ENCODE measurements at places on chromosomes 13 and 19.

GRCh38 chr13:107462501-107462900 is 752.8 kb downstream of the LIG4 start:
- no peak for DNase-seq

DNA sequence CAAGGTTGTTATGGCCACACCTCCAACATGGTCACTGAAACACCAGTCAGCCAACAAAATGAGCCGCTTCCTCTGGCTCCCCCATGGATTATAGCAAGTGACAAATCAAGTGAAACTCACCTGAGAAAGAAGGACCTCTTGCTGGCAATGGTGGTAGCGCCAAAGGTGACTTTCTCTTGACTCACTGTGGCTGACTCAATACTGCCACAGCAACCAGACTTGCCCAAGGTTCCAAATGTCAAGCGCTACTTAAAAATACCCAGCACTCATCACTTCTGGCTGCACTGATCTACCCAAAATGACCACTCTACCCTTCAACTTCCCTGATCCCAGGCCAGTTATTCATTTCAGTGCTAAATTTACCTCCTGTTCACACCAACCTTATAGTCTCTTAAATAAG is 495.5 kb downstream of the FOXO1 start:
- no peak for DNase-seq

DNA sequence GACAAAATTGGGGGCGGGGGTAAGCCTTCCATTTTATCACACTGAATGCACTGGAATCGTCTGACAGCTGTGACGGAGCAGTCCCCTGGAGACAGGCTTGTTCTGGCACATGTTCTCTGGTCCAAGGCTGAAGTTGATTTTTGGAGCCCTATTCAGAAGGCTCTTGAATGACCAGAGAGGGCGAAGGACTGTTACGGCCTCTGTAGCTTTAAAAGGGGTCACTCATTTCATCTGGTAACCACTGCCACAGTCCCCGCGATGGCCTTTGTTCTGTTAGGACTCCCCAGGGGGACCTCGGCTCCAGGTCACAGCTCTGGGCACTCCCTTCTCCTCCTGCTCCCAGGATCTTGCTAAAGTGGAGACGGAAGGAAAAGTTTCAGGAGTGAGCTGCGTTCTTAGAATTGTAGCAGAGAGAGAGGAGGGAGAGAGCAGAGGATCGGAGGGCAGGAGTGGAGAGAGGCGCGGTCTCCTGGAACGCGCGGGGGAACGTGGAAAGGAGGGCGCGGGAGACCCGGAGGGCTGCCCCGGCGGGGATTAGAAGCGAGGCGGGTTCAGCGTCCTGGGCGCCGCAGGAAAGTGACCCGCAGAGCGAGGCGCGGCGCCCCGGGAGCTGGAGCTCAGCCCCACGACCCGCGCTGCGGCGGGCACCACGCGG is 134.3 kb upstream of the MYO16 start:
- no peak for DNase-seq

DNA sequence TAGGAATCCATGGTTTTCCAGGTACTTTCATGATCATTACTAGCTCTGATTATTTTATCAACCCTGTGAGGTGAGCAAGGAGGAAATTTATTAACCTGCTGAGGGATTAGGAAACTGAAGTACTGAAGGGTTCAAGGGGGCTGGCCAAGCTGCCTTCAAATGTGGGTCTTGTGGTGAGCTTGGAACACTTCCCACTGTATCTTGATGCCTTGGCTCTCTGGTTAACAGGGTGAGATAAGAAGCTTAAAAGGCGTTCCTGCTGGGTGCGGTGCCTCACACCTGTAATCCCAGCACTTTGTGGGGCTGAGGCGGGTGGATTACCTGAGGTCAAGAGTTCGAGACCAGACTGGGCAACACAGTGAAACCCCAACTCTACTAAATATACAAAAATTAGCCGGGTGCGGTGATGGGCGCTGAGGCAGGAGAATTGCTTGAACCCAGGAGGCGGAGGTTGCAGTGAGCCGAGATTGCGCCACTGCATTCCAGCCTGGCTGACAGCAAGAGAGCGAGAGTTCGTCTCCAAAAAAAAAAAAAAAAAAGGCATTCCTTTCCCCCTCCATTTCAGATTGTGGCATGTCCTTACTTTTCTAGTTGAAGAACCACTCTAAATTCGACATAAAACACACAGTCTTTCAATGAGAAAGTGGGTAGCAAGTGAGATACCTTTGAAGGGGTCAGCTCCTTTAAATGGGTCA is 70.2 kb downstream of the KLF2 start:
- no peak for DNase-seq

DNA sequence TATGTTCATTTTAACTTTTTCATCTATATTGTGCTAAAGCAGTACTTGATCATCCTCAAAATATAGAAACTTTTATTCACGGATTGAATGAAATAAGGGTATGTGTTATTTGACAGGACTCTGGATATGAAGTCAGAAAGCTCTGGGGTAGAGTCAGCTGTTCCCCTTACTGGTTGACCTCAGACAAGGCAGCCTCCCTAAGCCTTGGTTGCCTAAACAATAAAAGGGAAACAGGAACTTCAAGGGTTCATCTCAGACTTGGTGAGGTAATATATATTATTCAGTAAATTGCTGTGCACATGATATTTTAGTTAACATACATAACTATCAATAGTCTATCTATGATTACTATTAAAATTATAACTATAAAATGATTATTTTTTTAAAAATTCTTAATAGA is 13.6 kb downstream of the POLR1D start:
- no peak for DNase-seq

DNA sequence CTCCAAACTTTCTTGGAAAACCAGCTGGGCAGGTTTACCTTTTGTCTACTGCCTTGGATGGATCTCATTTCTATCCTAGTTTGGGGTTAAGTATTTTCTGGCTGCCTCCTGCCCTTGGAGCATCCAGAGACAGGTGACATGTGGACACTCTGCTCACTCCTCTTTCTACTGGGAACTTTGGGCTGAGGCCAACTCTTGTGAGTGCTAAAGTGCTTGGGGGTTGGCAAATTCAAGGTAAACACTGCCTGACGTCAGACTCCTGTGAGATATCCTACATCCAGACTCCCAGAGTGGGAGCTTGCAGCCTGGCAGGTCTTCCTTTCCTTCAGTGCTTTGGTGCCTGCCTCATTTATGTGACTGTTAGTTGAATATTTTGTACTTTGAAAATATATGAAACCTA is 388.1 kb downstream of the KCNRG start:
- DNase-seq, result no peak

DNA sequence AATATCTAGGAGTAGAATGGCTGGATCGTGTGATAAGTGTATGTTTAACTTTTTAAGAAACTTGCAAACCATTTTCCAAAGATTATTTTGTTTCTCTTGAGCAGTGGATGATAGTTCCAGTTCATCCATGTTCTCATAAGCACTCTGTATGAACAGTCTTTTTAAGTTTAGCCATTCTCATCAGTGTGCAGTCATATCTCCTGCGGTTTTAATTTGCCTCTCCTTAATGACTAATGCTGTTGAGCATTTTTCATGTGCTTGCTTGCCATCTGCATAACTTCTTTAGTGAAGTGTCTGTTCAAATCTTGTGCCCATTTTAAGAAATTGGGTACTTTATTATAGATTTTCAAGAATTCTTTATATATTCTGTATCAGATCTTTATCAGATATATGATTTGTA is 58.6 kb downstream of the WASF3 start:
- DNase-seq, result no peak

- no peak for DNase-seq
Measured at GRCh38 chr13:44752164-44752563, 176.0 kb upstream of the TSC22D1 start.

- no peak for DNase-seq
Measured at GRCh38 chr13:40588101-40588500, 78.3 kb downstream of the FOXO1 start.

GRCh38 chr19:5804516-5805461 is at the start of gene NRTN:
NRTN (plus strand) TSS chr19:5805067; CDS start chr19:5824166, 19,099 bp downstream.
- DNase-seq, result no peak

- DNase-seq, result no peak
Measured at GRCh38 chr13:35496006-35496405, 19.5 kb upstream of the MAB21L1 start.

GRCh38 chr19:57321116-57321515 is 844 bp downstream of the ZNF543 start:
- DNase-seq, result no peak

- no peak for DNase-seq
Measured at GRCh38 chr13:27276188-27276587, 5.6 kb downstream of the RASL11A start.

GRCh38 chr13:103799028-103799427 is 732.8 kb upstream of the SLC10A2 start:
- DNase-seq, result no peak

DNA sequence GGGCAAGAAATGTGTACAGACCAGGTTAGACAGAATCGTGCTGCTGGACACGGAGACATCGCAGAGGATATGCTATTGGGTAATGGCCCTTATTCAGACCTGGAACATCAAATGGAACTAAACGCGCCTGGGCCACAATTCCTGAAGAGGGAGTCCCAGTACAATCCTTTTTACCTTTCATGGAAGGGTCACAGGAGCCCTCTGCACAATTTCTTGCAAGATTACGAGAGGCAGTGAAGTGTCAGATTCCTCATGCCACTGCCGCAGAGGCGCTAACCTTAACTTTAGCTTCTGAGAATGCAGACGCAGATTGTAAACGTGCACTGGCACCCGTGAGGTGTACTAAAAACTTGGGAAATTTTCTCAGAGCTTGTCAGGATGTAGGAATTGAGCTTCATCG is 18.1 kb downstream of the CLEC4M start:
- no peak for DNase-seq

DNA sequence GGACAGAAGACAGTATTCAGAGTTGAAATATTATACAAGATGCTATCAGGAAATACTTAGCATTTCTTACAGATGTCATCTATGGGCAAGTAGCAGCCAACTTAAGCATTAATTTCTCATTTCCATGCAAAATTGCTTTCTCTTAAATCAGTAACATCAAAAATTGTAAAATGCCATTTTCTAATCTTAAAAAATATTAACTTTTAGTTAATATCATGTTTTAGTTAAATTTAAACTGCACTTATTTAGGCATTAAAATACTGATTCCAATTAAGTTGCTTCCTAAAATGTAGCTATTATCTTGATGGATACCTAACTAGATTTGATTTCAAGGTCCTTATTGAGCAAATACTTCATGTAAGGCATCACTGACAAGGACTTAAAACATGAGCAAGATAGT is 27.8 kb downstream of the METTL21C start:
- no peak for DNase-seq

DNA sequence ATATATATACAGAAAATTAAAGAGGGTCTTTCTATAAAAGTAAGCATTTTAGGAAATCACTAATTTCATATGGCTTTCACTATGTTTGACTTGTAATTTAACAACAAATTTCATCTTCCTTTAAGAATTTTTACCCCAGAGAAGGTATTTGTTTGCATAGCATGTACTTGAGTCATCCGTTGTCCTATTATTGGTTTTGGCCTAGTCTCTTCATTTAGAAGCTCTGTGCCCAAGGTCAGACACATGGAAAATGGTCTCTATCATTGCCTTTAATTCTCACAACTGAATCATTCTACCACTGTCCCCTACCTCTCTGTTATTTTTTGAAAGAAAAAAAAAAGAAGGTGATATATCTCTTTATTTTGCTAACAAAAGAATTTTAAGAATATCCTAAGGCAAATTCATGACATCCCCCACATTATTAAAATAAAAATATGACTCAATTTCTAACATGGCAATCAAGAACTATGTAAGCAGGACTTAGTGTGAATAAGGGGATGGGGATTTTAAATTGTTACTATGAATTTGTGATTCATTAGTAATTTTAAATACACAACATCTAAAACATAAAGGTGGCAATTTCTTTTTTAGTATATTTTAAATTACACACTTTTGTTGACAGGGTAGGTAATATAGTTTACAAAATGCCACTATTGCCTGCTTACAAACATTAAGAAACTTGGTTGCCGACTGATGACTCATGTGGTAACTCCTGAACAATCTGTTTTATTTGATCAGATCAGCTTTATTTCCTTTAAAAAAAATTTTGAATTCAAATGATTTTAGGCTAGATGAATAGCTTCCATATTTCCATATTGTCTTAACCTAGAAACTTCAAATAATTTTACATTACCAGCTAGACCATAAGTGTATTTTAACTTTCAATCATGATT is 13.9 kb downstream of the SLITRK5 start:
- no peak for DNase-seq

DNA sequence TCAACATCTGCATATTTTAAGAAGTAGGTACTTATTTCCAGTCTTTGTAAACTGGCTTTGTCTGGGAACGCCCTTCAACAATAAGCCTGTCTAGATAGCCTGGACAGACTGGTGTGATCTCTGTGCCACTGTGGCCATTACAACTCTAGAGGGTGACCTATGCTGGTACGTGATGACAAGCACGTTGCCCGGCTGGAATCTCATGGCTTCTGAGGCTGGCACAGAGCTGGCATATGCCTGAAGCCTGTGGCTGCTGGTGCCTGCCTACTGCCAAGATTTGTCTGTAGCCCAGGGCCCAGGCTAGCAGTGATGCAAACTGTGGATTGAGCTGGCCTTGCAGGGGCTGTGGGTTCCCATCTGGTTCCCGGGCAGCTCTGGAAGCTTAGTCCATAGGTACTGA is 34.0 kb downstream of the IGFL3 start:
- no peak for DNase-seq

- no peak for DNase-seq
Measured at GRCh38 chr13:42334329-42334706, 62.4 kb downstream of the AKAP11 start.

DNA sequence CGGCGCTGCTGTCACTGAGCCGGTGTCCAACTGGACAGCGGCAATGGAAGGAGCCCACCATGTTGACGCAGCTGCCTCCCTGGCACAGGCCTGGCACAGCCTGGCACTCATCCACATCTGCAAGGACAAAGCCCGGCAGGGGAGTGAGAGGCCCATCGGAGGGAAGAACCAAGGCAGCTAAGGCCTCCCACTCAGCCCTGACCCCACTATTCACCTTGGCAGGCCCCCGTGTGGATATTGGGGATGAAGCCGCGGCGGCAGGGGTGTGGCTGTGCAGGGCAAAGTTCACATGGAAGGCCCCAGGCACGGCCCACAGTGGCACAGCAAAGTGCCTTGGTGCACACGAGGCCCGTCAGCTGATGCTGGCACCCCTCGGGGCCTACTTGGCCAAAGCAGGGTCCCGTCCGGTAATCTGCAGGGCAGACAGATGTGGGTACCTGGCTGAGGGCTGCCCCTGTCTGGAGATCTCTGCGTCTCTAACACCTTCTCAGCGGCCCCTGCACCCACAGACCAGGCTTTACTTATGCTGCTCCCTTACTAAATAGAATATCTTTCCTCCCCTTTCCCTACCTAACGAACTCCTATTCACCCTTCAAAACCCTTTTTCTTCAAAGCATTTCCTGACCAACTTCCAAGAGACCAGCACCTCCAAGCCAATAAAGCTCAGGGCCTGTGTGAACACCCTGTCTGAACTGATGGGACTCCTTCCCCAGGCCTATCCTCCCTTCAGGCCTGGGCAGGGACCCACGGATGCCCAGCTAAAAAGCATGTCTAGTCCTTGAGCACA is 7.5 kb downstream of the FBN3 start:
- DNase-seq, result no peak

GRCh38 chr13:110676595-110677587 is 29.0 kb downstream of the CARS2 start:
- DNase-seq, result no peak
